ENCODE measurements at places on chromosomes 2 and 18.

DNA sequence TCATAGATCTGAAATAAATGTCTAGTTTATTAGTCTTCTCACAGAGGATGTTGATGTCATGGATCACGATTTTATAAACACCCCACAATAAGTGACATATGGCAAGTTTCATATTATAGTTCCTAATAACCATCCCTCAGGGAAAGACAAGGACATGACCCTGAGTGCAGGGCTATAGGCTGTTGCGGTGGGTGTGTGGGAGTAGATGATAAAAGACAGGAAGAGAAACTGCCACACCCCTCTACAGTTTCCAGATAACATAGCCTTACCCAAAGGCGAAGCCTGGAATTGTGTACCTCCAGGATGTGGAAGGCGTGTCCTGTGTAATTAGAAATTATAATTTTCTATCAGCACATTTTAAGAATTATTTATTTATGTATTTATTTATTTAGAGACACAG is 2.4 kb upstream of the NEDD4L start:
- DNase-seq, result no peak

- no peak for DNase-seq
Observed at GRCh38 chr2:151651274-151651673, 83.0 kb downstream of the NEB start.

DNA sequence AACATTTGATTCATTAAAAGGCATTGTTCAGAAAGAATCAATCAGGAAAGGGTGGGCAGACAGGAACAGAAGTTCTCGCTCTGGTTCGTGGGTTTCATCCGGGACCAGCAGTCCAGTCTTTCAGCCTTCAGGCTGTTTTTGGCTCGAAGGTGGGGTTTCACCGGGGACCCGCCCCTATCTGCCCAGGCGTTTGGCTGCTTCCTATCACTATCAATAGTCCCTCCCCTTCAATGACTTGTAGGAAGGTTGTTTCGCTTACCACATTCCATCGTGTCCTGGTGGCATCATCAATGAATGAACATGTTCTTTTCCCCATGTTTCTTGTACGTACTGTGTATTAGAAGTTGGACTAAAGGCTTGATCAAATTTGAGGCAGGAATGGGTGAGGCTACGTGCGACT is 130.3 kb downstream of the NEDD4L start:
- DNase-seq, result no peak

DNA sequence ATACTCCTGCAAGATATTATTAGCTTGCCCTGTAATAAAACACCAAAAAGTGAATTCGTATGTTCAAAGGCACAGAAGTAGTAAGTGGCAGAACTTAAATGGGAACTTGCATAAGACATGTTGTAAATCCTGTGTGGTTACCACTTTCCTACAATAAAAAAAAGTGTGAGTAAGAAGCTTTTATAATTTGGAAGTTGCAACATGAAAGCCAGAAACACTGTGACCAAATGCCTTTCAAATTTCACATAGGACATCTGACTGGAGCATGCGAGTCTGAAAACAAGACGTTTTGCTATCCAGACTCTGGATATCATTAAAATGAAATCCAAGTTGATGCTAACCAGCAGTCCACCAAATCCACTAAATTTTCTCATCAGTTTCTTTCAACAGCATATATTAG is 886.2 kb upstream of the NRXN1 start:
- DNase-seq, result no peak

- no peak for DNase-seq
Observed at GRCh38 chr18:66136039-66136438, 385.2 kb downstream of the CDH7 start.
